ENCODE measurements at places on chromosomes 12 and 14.

DNA sequence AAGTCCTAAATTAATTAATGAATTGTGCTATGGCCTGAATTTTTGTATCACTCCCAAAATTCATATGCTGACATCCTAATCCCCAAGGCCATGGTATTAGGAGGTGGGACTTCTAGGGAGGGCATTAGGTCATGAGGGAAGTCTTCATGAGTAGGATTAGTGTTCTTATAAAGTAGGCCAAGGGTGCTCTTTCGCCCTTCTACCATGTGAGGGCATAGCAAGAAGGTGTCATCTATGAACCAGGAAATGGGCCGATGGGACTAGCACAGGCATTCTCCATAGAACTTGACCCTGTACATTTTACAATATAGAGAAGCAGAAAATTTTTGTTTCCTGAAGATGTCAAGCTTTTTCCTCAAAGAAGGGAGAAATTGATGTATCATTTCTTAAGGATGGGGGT lies 12.5 kb downstream of the SYT10 start:
- no peak for DNase-seq

GRCh38 chr14:65941091-65941490 lies 528.6 kb downstream of the FUT8 start:
- no peak for DNase-seq

DNA sequence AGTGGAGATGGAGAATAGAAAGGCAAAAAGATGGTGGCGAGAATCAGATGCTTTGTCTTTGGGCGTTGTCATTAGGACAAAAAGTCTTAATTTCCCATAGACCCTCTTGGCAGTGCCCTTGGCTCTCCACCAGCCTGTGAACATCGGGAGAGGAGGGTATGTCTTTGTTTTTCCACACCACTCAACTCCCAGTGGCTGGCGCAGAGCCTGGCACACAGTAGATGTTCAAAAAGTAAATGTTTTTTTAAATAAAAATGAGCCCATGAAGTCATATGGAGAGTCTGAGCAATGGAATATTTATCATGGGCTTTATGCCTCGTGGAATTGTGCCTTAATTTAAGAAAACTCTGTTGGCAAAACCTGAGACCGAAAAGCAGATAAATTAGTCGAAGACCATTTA lies 90.4 kb downstream of the SRGAP1 start:
- DNase-seq = no peak

- no peak for DNase-seq
These were observed 51.2 kb downstream of the SLC35F4 start for GRCh38 chr14:57814726-57815125.

DNA sequence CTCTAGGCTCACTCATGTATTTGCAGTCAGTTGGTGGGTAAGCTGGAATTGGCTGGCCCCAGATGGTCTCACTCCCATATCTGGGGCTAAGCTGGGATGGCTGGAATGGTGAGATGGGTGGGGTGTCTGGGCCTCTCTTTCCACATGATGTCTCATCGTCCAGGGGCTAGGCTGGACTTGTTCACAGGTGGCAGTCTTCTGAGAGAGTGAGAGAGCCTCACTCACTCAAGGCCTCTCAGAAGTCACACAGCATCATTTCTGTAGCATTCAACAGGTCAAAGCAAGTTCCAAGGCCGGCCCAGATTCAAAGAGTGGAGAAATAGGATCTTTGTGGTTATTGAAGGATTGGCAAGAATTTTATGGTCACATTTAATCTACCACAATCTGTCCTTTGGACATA lies 102.7 kb downstream of the UNC79 start:
- DNase-seq = no peak

DNA sequence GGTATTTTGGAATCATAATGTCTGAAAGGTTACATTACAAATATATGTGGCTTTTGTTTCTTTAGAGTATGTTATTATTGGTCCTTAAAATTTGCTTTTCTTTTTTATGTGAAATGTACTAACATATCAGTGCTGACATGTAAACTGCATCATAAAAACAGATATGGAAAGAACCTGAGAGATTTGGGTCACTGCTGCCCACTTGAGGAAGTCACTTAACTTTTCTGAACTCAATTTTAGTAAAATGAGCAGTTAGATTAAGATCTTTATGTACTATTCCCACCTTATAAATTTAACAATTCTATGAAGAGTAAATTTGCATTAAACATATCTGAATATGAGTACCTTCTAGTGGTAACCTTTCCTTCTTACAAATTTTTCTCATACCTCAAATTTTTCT lies 7.5 kb downstream of the PTGR2 start:
- no peak for DNase-seq

GRCh38 chr14:55756078-55756477 lies 176.1 kb downstream of the KTN1 start:
- no peak for DNase-seq

DNA sequence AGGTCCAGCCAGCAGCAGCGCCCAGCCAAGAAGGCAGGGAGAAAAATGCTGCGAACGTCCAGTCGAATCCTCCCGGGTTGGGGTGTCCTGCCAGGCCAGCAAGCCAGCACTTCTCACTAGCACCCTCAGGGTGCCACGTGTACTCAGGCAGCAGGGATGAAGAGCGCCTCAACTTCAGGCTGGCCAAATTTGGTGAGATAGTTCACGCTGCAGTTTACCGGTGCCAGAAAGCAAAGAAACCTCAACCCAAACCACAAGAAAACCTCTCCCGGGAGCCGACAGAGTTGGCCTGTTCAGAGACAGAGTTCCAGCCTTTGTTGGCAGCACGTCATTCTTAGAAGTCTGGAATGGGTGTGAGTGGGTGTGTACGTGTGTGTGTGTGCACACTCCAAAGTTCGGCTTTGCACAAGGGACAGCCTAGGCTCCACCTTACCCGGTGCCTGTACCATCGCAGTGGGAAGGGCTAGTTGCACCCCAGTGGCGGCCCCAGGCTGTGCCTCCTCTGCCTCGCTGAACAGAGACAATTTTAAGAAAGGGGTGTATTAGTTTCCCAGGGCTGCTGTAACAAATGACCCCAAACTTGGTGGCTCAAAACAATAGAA lies 42.1 kb downstream of the ELK3 start:
- no peak for DNase-seq

DNA sequence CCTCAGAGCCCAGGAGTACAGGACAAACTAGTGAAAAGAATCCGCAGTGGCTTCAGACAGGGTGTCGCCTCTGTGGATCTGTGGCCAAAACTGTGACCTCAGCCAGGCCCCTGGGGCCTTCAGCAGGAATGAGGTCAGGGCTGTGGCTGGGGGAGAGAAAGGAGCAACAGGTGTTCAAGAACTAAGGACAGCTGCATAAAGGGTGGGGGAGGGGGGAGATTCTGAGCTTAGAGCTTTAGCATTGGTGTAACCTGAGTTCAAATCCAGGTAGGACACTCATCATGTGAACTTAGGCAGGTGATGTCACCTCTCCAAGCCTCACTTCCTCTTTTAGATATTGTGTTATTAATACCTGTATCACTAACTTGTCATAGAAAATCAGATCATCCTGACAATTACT lies 40.9 kb upstream of the CORO1C start:
- DNase-seq = no peak

GRCh38 chr12:107684029-107684795 lies 1.4 kb upstream of the PWP1 start:
- DNase-seq = no peak

GRCh38 chr12:132139912-132140311 lies 4.2 kb downstream of the DDX51 start:
- no peak for DNase-seq

GRCh38 chr12:95996034-95996658 lies at the start of gene HAL:
TSS of gene HAL (minus strand) at chr12:95996344. CDS start at chr12:95995910, 434 bp downstream.
- DNase-seq = no peak

All from EL (cell line).